Muscle of leg (tissue), 16 donors: ENCODE measurements at places on chromosomes 4 and X. TPM values are rescaled to one million over a fixed set of nuclear protein-coding genes. Genes with fewer than 3 reads are reported as not detected.

DNA sequence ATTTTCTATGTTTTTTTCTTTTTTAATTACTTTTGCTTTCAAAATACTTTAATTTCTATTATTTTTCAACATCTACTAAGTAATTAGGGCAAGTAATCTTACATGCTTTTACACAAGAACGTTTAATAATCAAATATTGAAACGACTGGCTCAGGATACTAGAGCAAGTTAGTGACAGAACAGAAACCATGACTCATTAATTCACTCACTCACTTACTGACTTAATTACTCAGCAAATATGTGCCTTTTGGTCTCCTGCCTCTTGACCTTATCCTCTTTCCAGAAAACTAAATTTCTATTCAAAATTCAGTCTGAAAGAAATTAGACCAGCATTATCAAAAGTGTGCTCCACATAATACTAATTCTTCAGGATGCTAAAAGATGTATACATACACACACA, 314.9 kb upstream of the TEX13C start:
- no peak for DNase-seq

GRCh38 chrX:8879750-8880149, 78.6 kb upstream of the FAM9A start:
- no peak for DNase-seq

WDR19 gene
- total RNA-seq = 15.1 TPM

DNA sequence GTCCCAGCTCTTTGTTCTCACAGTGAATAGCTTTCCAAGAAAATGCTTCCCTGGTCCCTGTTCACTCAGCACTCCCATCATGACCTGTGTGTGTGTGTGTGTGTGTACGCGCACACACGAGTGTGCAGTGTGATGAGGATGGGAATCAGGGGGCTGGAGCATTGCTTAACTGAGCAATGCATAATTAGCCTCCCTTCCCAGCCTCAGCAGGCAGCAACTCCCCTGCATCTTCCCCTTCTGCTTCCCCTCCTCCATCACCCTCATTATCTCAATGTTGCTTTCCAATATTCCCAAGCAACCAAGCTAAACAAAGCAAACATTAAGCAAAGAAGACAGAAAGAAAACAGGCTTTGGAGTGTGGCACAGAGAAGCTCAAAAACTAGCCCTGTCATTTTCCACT, 137.0 kb downstream of the RBM47 start:
- DNase-seq = peak; percentile 36

PAGE4 gene
- 1.2 TPM for total RNA-seq
